ENCODE measurements at places on chromosomes 5 and 9.

DNA sequence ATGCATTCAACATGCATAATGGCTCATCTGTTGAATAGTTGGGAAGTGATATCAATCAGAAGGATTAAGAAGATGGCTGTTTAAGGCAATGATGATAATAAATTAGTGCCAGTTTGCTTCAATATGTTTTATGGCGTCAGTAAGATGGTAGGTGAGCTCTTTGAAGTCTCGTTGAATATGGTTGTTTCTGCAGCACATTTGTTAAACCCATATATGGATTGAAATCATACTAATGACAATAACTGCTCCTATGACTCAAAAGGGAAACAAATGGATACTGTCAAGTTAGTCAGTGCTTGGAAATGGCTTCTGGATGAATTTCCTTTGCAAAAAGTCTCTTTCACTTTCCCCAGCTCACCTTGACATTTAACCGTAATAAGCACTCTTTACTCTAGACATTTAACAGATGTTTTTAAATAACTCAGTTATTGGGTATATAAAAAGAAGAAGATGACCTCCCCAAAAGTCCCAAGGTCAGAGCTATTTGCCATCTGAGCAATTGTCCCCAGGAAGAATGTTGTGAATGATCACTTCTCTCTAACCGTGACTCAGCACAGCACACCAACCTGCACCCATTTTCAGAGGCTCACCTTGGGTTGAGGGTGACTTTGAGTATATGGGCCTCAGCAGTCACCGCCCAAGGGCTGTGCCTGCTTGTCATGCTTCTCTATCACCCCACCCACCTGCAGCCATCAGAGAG is 133.4 kb downstream of the GRIA1 start:
- DNase-seq: no peak

- DNase-seq: no peak
These were observed 2.3 kb downstream of the WHRN start for GRCh38 chr9:114503009-114503408.

- DNase-seq: no peak
These were observed 103.7 kb upstream of the TARS1 start for GRCh38 chr5:33336891-33337636.

DNA sequence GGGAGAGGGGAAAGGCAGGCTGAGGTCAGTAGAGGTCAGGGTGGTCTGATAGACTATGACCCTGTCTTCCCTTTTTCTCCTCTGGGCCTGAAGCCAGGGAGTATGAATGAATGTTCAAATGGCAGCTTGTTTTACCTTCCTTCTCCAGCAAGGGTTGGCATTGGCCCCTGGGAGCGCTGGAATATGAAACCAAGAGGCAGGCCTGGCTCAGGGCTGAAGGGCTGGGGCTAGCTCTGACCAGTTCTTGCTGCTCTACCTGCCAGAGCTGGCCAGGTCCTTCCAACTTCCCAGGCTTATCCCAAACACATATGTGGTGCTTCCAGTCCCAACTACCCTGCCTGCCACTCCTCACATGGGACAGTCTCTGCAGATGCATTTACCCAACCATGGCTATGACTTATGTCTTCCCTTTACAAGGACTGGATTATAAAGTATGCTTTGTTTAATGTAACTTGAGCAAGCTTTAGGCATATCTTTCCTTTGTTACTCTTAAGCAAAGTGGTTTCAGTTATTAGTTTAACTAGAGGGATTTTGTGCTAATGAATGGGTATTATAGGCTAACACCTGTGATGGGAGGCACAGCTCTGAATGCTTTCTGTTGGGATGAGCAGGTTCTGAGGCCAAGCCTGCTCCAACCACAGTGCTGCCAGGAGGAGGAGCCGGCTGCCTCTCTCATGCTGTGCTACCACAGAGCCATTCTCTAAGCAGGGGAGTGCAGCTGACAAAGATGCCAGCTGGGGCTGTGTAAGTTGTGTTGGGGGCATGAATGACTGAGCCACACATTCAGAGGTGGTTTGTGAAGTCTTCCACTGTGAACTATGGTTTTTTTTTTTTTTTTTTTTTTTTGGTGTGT is 6.1 kb downstream of the CCNI2 start:
- DNase-seq: no peak

DNA sequence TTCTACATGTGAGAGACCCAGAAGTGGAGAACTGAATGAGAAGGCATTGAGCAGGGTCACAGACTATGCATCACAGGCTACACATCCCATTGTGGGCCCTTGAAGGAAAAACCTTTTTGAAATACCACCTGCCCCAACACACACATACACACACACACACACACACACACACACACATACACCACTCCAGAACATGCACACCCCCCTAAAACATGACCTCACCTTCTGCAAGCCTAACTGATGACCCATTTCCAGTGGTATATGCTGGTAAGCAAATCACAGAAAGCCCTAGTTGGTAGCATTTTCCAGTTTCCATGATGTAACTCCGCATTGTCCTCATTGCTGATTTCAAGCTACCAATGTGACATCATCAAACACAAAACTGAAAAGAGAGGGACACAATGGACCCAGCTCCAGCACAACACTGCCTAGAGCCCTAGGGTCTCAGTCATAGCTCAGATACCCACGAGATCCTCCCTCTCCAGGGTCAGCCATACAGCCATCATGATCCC is 36.4 kb downstream of the THBS4 start:
- DNase-seq: no peak

DNA sequence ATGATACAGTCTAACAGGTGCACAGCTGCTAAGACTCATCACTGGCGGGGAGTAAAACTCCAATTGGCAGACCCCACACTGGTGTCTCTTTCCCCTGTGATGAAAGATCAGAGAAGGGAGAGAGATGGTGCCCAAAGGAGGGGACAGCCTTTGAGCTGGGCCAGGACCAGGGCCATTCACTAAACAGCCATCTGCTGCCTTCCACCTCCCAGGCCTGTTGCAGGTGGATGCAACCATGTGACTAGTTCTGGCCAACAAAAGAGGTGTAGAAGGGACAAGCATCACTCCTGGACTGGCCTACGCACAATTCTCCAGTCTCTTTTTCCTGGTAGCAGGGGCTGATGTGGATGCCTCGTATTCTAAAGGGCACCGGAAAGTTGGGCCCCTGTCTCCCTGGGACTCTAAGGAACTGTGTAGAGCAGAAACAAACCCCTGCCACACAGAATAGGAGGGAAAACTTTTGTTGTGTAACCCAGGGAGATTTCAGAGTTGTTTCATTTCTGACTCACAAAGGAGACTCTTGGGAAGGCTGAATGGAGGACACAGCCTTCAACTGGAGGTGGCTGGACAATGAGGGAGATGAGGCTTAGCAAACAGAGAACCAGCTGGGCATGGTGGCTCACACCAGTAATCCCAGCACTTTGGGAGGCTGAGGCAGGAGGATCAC is 26.9 kb downstream of the TNIP1 start:
- DNase-seq: no peak

GRCh38 chr5:180540050-180540694 is 46.0 kb downstream of the CNOT6 start:
- DNase-seq: no peak

DNA sequence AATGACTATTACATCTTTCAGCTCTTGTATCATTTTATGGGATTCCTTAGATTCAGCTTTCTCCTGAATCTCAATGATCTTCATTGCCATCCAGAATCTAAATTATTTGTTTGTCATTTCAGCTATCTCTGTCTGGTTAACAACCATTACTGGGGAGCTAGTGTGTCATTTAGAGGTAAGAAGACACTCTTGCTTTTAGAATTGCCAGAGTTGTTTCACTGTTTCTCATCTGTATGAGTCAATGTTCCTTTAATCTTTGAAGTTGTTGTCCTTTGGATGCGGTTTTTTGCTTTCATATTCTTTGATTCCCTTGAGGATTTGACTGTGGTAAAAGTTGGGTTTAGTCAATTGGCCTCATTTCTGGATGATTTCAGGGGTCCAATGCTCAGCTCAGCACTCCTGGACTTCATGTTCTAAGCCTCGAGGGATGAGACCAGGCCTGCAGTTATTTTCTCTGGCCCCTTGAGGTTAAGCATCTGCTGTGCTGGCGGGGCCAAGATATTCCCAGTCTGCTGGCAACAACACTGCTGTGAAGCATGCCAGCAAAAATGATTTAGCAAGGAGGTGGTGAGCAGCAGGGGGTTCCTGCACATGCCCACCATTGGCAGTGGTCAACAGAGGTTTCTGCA is 102.4 kb upstream of the PCSK5 start:
- DNase-seq: no peak

- DNase-seq: peak; percentile 14
These were observed 511.0 kb upstream of the TLE4 start for GRCh38 chr9:79060766-79061165.

GRCh38 chr5:102865171-102865509 is 110.0 kb downstream of the PAM start:
- no peak for DNase-seq

DNA sequence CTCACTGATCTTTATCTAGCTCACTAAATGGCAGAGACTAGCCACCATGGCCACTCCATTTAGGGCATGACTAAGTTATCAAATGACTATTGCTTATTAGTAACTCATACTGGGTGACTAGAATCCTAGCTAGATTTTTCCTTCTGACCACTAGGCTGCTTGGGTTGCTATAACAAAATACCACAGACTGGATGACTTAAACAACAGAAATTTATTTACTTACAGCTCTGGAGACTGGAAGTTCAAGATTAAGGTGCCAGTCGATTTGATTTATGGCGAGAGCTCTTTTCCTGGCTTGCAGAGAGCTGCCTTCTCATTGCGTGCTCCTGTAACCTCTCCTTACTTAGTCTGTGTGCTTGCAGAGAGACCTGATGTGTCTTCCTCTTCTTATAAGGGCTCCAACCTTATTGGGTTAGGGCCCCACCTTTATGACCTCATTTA is 55.0 kb upstream of the APC start:
- peak; percentile 72 for DNase-seq

GRCh38 chr5:180468732-180469585 is 25.2 kb upstream of the CNOT6 start:
- no peak for DNase-seq

DNA sequence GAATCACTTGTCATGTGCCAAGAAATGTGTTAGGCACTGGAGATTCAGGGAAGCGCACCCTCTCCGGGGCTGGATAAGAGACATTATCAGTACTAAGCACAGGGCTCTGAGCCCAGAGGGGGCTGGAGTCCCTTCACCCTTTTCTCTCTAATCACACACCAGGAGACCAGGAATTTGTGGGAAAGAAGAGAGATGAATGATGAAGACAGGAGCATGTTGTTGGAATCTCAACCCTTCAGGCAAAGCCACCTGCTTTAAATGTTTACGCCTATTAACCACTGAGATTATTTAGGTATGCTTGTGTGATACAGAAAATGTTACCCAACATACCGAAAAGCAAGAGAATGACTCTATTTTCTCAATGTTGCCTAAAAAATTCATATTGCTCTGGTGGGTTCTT is 119.8 kb downstream of the ENTREP1 start:
- DNase-seq: no peak

DNA sequence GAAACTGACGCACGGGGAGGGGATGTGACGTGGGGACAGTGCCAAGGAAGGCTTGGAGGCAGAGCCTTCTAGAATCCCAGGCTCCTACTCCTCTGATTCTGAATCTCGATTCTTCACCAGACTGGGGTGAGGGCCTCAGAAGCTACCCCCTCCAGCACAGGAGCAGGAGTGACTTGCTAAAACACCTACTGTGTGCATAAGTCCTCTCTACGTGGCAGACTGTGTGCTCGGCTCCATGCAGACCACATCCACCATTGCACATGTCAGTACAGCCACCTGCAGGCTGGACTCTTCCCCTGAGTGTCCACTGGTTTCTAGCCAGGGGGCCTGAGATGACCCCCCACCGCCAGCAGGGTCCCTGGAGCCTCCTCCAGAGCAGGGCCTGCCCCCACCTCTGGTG is 71.2 kb upstream of the SARDH start:
- no peak for DNase-seq

DNA sequence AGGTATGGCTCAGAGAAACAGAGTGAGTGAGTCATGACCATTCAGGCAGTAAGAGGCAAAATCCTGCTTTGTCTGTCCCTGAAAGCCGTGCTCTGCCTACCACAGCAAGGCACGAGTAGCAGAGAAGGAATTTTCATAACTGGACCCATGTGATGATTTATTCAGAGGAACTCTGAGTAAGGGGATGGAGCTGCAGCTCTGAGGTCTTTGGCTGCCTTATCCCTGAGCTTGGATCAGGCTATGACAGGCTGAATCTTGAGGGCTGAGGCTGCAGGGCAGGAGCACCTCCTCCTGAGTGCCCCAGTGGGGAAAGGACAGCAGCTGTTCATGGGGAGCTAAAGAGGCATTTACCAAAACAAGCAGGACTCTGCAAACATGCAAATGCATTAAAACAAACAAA is 183.4 kb downstream of the PAPPA start:
- peak; percentile 10 for DNase-seq

- DNase-seq: no peak
These were observed 1.4 kb downstream of the PBX3 start for GRCh38 chr9:125748446-125749099.

GRCh38 chr9:4097515-4097914 is 202.4 kb downstream of the GLIS3 start:
- no peak for DNase-seq

GRCh38 chr9:95332860-95333259 is 15.4 kb upstream of the FANCC start:
- DNase-seq: no peak

DNA sequence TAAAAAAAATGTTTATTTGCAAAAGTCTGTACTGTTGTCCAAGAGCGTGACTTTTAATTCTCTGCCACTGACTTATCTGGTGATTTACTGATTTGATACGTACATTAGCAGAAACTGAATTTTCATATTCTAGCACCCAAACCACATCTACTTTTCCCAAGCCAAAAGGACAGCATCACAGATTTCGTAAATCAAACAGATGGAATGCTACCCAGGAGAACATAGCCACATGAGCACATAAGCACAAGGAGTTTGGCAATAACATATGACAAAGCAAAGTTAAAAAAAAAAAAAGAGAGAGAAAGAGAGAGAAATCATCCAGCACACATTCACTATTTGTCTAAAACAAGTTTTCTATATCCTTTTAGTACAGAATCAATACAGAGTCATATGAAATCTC is 83.7 kb downstream of the HINT1 start:
- DNase-seq: peak; percentile 39

DNA sequence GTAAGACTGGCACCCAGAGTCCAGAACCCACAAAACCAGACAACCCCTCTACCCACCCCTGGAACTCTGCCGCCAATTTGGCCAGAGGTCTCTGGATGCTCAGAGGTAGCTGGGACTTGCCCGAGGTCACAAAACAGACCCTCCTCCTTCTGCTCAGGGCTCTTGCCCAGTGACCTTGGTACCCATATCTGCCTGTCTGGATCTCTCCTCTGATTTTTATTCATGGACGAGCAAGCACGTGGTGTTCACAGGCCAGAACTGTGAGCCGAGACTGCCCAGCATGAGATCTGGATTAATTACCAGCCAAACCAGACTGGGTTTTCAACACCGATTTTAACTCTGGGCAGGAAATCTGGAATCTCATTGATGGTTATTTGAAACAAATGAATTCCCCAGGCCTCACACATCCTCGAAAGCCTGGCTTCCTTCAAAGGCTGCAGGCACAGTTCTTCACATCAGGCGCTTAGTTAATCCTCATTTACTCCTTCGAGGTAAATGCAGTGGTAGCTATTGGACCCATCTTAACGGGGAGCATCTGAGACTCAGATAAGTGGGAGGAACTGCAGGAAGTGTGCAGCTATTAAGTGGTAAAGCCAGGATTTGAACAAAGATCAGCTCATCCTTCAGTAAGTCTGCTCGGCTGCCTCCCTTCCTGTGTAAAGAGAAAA is 21.4 kb downstream of the COL27A1 start:
- no peak for DNase-seq

All from GM04504 (cell line).